ENCODE measurements at places on chromosomes 5 and 9.

DNA sequence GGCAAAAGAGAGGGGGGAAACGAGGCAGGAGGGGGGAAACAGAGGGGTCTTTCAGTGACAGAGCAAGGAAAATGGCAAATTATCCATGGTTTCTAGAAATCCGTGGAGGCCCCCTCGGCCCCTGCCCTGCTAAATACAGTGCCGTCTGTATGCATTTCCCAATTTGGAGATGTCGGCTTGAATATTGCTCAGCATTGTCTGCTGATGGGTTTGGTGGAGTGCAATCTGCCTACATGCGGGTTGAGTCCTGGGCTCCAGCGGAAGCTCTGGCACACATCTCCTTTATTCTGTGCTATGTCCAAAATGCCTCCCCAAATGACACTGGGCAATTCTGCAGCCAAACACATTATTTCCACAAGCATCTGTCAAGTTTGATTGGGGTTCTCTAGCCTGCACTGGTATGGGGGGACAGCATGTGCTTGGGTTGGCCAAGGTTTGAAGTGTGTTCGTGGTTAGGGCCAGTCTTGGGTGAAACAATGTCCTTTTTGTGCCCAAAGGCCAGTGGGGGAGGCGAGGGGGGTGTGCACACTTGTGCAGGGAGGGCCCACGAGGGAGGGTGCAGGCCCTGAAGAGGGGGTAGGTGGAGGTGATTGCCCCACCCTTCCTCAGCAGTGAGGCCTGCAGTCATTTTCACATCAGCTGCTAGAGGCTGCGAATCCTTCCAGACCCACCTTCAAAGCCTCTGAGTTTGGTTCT is 6.2 kb upstream of the NEUROG1 start:
- DNase-seq: no peak

GRCh38 chr9:121698627-121699570 is 47.5 kb downstream of the DAB2IP start:
- peak; percentile 75 for DNase-seq

- no peak for DNase-seq
These were observed 194.7 kb downstream of the SPATA31D1 start for GRCh38 chr9:82183181-82183860.

GRCh38 chr5:32173267-32174010 is 680 bp downstream of the GOLPH3 start:
- DNase-seq: peak; percentile 46

DNA sequence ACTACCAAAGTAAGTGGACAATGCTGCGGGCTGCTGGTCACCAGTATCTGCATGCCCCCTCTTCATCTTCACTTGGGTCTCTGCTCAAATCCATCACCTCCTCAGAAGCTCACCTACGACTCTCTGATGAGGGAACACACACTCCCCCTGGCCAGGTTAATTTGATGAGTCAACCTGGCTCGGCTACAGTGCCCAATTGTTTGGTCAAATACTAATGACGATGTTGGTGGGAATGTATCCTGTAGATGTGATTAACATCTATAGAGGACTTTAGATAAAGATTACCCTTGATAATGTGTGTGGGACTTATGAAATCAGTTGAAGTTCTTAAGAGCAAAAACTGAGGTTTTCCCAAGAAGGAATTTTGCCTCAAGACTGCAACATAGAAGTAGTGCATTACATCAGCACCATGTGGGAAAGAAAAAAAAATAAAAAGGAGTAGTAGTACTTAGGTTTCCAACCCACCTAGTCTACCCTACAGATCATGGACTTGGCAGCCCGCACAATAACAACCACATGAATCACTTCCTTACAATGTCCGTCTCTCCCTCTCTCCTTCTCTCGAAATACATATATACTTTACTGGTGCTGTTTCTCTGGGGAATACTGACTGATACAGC is 467.3 kb downstream of the DNAH5 start:
- DNase-seq: no peak

- no peak for DNase-seq
These were observed 13.6 kb upstream of the CCDC180 start for GRCh38 chr9:97293818-97294217.

- DNase-seq: no peak
These were observed 172.3 kb upstream of the PLPPR1 start for GRCh38 chr9:100856238-100856637.

GRCh38 chr5:91271999-91272398 is 111.1 kb downstream of the ARRDC3 start:
- no peak for DNase-seq

GRCh38 chr5:93746406-93747056 is 5.1 kb upstream of the POU5F2 start:
- no peak for DNase-seq

DNA sequence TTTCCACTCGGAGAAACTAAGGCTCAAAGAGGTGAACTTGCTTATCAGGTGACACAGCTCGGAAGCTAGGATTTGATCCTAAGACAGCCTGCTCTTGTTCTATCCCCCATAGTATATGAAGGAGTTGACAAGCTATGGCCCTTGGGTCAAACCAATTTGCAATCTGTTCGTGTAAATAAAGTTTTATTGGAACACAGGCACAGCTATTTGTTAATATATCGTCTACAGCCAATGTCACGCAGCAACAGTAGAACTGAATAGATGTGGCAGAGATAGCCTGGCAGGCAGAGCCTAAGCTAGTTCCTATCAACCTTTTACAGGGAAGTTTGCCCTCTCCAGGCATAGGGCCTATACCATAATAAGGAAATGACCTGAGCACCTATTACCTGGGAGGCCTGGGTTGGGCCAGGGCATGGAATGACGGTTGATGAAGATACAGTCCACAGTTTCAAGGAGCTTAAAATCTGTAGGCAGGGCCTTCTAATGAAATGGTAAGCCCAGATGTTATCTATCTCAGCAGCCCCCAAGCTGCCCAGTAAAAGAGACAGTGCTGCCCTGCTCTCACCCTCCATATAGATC is 179.0 kb downstream of the TTLL11 start:
- DNase-seq: no peak

GRCh38 chr5:78670701-78671269 is 22.2 kb upstream of the LHFPL2 start:
- no peak for DNase-seq

GRCh38 chr5:111229871-111230810 is 6.0 kb downstream of the CAMK4 start:
- no peak for DNase-seq

DNA sequence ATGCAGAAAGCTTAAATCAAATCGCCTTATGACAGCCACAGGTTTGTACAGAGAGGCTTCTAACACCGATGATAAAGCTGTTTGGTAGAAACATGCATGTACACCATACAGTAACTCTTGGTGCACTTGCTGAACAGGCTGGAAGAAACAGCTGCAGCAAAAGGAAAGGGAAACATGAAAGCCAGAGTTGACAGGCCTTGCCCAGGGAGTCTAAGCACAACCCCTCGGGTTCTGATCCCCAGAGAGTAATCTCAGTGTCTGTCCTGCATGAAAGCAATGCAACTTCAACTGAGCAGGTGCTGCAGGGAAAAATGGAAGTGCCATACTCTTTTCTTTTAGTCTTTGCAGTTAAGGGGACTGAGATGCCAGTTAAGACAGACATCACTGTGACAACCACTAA is 419.9 kb downstream of the BNC2 start:
- DNase-seq: no peak

DNA sequence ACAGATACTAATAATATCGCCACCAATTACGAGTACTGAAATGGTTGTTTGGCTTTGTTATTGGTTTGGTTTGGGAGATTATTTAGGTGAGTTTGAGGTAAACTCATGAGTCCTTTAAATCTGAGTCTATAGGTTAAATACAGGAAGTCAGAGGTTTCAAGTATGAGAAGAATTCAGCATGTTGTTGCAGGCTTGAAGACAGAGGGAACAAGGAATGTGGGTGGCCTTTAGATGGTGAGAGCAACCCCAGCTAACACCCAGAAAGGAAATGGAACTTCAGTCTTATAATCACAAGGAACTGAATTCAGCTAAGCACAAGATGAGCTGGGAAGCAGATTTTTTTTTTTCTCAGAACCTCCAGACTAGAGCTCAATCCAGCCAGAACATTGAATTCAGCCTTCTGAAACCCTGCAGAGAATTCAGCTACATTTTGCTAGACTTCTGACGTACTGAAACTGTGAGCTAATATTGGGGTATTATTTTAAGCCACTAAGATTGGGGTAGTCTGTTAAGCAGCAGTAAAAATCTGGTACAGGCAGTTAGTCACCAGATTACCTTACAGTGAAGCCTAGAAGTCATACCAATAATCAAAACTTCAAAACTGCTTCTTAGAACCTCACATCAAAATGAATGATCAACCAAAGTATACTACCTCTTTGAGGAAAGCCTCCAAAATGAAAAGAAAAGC is 216.0 kb upstream of the PUM3 start:
- DNase-seq: no peak

DNA sequence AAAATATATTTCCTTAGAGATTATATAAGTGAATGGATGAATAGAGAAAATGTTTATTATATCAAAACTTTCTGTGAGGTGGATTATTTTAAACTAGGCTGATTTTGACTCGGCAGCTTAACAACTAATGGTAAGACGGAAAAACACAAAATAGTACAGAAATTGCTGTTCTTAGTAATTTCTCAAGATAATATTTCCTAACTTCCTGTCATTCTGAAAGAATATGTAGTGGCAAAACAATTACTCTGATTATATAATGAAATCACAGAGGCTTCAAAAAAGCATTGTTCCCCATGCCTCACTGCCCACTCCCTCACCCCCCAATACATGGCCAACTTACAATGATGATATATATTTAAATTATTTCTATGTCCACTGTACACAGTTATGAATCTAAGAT is 85.4 kb downstream of the YTHDC2 start:
- DNase-seq: no peak

DNA sequence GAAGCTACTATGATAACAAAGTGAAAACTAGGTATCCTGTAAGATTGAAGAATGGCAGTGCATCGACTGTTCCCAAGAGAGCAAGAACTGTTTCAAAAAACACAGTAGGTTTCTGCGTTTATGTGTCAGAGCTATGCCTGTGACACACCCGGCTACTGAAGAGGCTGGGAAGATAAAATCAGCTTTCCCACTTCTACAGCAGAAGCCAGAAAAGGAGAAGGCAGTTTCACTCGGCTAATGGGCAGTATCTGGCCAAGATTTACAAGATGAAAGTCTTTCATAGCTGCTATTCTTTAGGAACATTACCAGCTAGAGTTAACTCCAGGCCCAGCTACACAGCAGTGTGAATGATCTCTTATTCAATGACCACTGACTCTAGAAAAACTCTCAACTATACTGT is 195.2 kb downstream of the CTNND2 start:
- no peak for DNase-seq

GRCh38 chr5:142353071-142353472 is 28.3 kb upstream of the SPRY4 start:
- DNase-seq: no peak

DNA sequence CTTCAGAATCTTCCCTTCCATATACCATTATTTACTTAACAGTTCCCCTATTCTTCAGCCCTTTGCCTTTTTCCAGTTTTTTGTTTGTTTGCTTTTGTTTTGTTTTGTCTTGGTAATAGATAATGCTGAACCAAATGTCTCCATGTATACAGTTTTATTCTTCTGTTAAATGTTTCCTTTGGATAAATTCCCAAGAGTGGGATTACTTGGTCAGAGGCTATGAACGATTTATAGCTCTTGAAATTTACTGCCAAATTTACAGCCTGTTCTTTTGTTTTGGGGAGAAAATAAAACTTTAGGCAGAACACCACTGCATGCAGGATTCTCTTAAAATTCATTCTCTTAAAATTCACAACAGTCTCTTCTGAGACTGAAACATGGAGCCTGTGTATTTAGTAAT is 38.6 kb downstream of the NR4A3 start:
- no peak for DNase-seq

GRCh38 chr9:90904706-90905478 is 103.3 kb downstream of the SYK start:
- DNase-seq: no peak

DNA sequence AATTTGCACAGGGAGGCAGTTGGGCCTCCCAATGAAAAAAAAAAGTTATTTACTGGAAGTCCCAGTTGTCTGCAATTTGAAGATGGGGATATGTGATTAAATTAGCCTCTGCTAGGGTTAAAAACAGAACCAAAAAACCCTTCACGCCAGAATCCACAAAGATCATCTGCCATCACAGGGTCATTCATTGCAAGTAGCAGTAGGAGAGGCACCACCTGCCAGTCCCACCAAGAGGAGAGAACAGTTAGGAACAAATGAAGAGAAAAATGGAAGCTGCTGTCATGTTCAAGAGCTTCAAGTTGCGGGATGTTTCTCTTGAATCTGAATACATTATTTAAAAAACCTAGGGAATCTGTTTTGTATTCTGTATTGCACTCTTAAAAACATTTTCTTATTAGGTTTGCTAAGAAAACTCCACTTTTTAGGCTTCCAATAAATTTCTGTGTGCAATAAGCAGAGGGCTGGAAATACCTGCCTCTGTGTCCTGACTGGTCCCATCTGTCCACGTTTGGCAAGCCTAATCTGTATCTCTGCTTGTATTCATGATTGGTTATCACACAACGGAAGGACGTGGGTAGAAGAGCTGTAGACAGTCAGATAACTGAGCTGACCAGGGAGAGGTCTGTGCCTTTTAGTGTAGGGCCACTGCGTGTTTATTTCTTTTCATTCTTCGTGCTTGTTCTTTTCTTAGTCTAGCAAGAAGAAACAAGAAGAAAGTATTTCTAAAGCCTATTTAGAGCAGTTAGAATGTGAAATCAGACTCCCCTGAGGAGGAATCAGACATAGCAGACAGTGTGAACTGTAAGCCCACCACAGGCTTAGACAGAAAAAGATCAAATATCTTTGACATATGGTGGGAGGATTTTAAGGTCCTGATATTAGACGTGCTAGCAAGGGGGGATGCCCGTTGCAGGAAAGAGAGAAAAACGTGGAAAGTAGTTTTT is 630.6 kb upstream of the SEMA6A start:
- no peak for DNase-seq

- peak; percentile 70 for DNase-seq
These were observed 4.6 kb downstream of the SIT1 start for GRCh38 chr9:35646153-35646532.

DNA sequence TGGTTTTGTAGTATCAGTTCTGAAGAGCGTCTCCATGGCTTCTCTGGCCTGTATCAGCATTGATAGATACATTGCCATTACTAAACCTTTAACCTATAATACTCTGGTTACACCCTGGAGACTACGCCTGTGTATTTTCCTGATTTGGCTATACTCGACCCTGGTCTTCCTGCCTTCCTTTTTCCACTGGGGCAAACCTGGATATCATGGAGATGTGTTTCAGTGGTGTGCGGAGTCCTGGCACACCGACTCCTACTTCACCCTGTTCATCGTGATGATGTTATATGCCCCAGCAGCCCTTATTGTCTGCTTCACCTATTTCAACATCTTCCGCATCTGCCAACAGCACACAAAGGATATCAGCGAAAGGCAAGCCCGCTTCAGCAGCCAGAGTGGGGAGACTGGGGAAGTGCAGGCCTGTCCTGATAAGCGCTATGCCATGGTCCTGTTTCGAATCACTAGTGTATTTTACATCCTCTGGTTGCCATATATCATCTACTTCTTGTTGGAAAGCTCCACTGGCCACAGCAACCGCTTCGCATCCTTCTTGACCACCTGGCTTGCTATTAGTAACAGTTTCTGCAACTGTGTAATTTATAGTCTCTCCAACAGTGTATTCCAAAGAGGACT is 1.5 kb downstream of the GPR21 start:
- no peak for DNase-seq

GRCh38 chr9:111838439-111838838 is 43.7 kb upstream of the SHOC1 start:
- DNase-seq: no peak

- no peak for DNase-seq
These were observed 22.3 kb downstream of the KLF9 start for GRCh38 chr9:70392189-70392588.

GRCh38 chr9:107872457-107873192 is 383.1 kb upstream of the KLF4 start:
- DNase-seq: no peak

GRCh38 chr5:67824852-67825251 is 390.7 kb upstream of the PIK3R1 start:
- DNase-seq: no peak
